ENCODE measurements at places on chromosomes 11 and 22.

DNA sequence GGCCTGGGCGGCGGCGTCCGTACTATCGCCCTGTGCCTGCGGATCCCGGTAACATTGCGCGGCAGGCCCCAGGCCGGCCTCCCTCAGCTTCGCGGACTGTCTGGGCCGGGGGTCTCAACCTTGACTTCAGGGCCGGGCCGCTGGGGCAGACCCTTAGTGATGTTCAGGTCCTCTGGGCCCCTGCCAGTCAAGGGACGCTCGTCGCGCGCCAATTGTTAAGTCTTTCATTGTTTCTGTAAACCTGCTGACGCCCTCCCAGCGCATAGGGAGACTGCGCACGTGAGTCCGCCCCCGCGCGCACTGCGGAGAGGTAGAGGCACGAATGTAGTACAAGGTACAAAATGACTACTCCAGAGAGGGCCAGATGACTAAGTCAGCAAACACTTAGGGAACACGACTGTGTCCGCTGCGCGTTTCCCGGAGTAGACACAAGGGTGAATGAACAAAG is 451 bp upstream of the HDHD5 start:
- no peak for DNase-seq

DNA sequence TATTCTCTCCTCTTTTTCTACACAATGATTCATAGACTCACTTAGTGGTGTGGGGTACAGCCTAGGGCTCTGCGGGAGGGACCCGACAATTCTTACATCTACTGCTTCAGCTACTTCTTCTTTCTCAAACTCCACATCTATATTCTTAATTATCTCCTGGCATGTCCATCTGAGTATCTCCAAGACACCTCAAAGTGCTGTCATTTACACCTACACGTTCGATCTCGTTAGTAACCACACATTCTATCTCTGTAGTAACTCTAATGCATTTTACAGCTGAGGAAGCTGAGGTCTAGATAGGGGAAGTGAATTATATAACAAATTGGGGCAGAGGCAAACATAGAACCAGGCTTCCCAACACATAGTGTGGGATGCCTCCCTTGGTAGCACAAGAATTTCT is 27.7 kb upstream of the RRM1 start:
- DNase-seq = no peak

GRCh38 chr11:30487200-30487898 is 98.8 kb downstream of the MPPED2 start:
- no peak for DNase-seq

DNA sequence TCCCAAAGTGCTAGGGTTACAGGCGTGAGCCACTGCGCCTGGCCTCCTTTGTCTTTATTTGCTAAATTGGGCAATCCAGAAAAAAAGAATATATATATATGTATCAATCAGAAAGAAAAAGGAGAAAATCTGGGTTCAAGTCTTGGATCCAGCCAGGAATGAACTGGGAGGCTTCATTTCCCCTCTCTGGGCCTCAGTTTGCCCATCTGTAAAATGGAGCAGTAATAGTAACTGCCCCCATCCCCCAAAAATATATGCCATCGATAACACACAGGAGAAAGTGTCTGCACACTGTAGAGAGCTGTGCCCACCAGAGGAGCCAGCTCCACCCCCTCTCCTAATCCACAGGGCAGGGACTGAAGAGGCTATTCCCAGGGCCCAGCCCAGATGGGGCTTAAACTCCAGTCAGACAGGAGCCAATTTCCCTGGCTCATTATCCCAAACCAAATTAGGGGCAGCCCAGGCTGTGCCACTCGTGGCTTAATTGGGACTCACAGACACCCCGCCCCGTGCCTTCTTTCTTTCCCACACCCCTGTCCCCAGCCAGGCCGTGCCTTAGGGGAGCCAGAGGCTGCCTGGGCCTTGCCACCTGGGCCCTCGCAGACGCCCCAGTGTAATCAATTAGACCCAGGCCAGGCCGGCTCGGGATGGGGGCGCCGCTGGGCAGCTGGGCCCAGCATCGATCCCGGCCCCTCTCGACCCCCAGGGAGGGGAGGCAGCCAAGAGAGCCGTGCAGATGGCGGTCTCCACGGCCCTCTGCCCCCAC is 171.5 kb downstream of the MN1 start:
- no peak for DNase-seq

DNA sequence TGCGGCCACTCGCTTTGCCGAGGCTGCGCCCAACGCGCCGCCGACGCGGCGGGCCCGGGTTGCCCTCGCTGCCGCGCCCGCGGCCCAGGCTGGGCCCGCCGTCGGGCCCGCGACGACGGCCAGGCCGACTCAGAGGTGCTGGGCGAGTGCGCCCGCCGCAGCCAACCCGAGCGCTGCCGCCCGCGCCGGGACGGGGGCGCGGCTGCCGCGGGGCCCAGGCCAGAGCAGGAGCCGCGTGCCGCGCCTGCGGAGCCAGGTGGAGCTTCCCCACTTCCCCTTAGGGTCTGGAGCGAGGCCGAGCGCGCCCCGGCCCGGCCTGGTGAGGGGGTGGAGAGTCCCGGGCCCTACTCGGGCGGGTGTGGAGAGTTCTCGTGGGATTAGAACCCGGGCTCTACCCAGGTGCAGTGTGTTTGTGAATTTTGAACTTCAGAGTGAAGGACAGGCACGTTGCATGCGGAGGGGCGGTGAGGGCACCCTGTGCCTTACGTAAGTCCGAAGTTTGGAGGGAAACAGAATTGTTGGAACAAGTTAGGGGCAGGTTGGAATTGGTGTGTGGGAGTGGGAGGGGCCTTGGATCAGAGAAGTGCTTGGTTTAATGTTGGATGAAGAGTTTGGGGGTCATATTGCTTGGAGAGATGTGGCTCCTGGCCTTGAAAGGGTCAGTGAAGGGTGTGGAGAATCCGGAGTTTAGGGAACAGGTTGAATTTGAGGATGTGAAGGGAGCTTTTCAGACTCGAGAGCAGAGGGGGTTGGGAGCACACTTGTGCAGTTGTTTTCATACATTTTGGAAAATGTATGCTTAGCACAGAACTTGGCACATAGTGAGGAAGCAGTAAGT is 697 bp downstream of the RNF169 start:
- DNase-seq = no peak

Data from NCI-H748 treated with DMSO at 0.1 percent for 48 hours (cell line).